Left lung (tissue), 14 donors: ENCODE measurements at places on chromosomes 1 and 21. TPM values are rescaled to one million over a fixed set of nuclear protein-coding genes. Genes with fewer than 3 reads are reported as not detected.

The SH2D1B gene
- polyA plus RNA-seq: 0.96 TPM

DNA sequence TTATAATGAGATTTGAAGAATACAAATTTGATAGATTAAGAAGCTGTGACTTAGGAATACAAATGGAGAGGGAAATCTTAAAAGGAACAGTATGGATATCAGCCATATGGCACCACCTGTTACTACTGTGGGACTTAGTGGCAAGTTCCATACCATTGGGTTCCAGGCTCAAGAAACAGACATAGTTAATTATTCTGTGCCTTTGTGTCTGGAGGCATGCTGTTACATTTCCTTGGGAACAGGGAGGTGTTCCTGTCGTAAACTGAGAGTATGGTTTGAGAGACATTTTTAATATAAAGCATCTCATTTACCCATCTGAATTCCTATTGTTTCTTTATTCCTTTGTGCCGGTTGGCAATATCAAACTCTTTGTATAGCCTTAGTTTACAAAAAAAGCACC is 15.2 kb downstream of the PLA2G4A start:
- no peak for DNase-seq

DNA sequence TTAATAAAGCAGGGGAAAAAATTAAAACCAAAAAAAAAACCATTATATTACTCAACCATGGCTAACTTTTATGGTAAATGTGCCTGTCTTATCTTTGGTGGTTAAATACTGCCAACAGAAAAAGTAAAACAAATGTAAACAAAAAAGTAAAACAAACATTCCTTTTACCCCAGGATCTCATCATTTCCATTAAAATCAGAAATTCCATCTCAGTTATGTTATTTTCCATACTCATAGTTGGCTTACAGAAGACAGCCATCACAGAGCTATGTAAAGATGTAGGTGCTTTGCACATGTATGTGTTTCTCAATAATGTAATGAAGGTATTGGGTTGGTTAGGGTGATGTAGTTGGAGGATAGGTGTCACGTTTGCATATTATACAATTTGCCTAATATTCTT is 185.0 kb downstream of the KCNK2 start:
- DNase-seq: no peak

The AK5 gene
- 0.46 TPM for polyA plus RNA-seq

The EPHA2 gene
- polyA plus RNA-seq: 12.6 TPM

- DNase-seq: no peak
Observed at GRCh38 chr1:201481004-201481380, 12.0 kb upstream of the PHLDA3 start.

DNA sequence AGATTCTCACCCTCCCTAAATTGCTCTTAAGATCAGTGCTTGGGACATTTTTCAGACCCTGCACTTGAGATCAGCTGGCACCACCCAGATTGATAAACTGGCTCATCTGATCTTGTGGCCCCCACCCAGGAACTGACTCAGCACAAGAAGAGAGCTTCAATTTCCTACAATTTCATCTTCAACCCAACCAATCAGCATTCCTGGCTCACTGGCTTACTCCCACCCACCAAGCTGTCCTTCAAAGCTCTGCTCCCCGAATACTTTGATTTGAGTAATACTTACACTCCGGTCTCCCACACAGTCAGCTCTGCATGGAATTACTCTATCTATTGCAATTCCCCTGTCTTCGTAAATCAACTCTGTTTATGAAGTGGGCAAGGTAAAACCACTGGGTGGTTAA is 461.9 kb upstream of the RGS18 start:
- no peak for DNase-seq

The SRGAP2B gene
- polyA plus RNA-seq: 28.0 TPM

GRCh38 chr1:154860156-154860870 is 9.8 kb downstream of the KCNN3 start:
- DNase-seq: no peak

DNA sequence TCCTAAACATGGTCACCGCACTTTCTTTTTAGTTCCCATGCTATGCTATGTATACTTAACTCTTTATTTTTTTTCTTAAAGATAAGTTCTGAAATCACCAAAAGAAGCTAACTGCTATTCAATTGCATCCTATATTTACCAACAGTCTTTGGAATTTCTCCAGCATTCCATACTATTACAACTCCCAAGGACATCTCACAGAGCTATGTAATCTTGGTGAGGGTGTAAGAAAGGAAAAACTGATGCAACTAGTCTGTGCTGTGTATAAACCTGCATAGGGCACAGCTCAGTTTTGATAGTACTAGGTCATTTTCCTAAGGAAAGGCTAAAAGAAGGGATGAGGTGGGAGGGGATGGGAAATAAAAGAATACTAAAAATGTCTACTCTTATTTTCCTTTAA is 78.0 kb downstream of the PTPN14 start:
- DNase-seq: no peak

GRCh38 chr1:185446131-185446530 is 129.1 kb upstream of the IVNS1ABP start:
- no peak for DNase-seq

GRCh38 chr1:237249120-237249519 is 207.1 kb downstream of the RYR2 start:
- DNase-seq: no peak

- peak; percentile 49 for DNase-seq
Observed at GRCh38 chr1:21898326-21899200, 38.5 kb downstream of the HSPG2 start.

DNA sequence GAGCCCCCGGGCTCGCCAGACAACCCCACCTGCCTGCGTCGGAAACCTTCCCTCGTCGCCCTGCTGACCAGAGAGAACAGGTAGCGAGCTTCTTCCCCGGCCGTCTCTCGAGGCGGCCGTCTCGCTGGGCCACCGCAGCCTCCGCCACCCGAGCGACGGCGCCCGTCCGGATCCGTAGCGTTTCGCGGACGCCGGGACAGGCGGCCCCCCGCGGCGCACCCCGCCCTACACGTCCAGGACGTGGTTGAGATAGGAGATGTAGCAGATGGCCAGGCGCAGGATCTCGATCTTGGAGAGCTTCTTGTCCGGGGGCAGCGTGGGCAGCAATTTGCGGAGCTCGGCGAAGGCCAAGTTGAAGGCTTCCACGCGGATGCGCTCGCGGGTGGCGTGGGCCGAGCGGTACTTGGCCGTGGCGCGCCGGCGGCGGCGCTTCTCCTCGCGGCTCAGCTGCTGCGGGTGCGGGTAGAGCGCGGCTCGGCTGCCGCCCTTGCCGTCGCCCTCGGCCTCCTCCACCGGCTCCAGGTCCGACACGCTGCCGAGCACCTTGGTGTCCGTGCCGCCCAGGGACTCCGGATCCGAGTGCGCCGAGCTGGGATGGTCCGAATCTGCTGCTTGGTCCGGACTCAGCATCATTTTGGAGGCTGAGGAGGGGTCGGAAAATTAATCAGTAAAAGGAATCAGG is 3.0 kb downstream of the NHLH2 start:
- DNase-seq: no peak

DNA sequence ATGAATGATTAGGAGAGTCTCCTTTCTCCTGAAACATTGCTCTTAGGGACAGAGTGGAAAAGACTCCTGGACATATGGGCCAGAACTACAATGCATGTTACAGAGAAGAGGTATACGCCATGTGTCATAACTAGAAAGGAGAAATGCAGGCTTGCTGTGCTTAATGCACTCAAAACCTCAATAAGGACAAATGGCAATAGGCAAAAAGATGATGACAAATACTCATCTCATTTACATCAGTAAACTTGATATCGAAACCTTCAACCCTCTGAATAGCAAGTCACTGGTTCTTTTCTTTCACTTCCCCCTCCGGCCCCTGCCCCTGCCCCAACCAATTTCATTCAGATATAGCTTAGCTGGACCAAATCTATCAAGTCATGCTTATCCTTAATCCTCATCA is 1.9 kb upstream of the GPR88 start:
- DNase-seq: no peak

DNA sequence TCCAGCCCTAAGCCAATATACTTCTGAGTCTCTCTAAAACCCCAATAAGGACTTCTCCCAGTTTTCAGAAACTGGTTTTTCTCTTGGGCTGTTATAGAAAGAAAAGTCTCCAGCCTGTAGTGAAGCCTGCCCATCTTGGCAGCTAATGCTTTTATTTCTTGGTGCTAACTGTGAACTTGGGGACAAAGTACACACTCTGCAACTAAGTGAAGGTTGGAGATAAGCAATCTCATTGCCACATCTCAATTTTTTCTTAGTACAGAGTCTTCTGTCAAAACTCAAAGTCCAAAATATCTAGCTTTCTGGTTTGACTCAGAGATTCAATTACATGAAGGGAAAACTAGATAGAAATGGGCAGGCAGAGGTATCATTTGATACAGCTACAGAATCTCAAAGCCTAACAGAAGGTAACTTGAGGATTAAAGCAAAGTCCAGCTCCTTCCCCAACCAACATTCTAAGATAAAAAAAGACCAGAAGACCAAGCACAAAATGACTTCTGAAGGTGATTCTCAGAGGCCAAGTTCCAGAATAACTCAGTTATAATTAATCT is 14.0 kb downstream of the AK2 start:
- no peak for DNase-seq

The TLR5 gene
- 10.5 TPM for polyA plus RNA-seq

The RAP1A gene
- 83.3 TPM for polyA plus RNA-seq

The OR14A16 gene
- polyA plus RNA-seq: not detected

DNA sequence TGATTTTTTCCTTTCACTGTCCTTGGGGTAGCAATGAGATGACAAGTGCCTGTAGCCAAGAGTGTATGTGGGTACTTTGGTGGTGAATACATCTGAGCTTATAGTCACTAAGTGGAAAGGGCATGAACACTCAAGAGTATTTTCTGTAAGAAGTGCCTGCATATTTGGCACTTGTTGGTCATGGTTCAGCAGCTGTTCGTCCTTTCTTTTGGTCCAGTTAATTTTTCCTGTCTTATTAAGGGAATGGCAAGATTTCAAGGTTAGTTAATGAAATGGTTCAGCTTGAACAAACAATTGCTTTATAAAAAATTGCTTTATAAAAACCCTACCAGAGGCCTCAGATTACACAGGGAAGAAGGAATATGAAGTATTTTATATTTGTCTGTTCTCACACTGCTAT is 48.6 kb upstream of the GPR52 start:
- no peak for DNase-seq

GRCh38 chr1:14599800-14600199 is 1.3 kb downstream of the KAZN start:
- DNase-seq: no peak

The HSPG2 gene
- polyA plus RNA-seq: 150 TPM

The PYHIN1 gene
- polyA plus RNA-seq: 0.53 TPM

GRCh38 chr1:67823615-67824014 is 9.7 kb downstream of the GNG12 start:
- no peak for DNase-seq

- DNase-seq: no peak
Observed at GRCh38 chr1:240663169-240663879, 51.4 kb upstream of the GREM2 start.

GRCh38 chr1:152410599-152410998 is 3.5 kb downstream of the CRNN start:
- DNase-seq: peak; percentile 38

The EPRS1 gene
- polyA plus RNA-seq: 95.7 TPM

The INKA2 gene
- 4.5 TPM for polyA plus RNA-seq

GRCh38 chr1:34125721-34126380 is 39.2 kb downstream of the CSMD2 start:
- DNase-seq: no peak

GRCh38 chr1:197807216-197807615 is 31.9 kb upstream of the DENND1B start:
- no peak for DNase-seq

- no peak for DNase-seq
Observed at GRCh38 chr1:2160451-2161300, 33.9 kb downstream of the FAAP20 start.

DNA sequence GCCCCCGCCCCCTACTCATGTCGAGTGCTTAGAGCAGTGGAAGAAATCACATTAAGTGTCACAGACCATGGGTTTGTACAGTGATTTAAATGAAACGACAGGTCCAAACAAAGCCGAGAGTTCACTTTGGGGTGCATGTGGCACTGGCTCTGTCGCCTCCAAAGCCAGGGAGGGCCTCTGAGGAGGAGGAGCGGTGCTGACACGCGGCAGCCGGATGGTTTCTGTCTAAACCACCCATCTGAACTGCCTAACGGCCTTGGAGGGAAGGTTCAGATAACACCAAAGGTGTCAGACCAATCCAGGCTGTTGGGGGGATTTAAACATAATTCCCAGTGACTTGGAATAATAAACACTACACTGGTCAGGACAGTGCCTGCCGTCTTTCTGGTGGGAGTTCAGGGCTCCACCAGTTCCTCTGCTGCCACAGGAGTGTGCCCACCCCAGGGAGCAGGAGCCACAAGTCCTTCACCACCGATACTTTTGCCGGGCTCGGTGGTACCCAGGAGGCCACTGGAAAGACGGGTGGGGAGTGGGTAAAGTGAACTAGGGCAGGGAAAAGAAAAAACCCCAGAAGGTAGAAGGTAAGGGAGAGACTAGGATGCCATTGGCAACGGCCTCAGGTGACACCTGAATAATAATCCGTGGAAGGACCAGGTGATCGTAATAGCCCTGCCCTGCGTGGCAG is 78.2 kb downstream of the SLC66A1 start:
- DNase-seq: no peak

GRCh38 chr1:16441282-16441665 is 750 bp downstream of the NECAP2 start:
- DNase-seq: peak; percentile 3

- no peak for DNase-seq
Observed at GRCh38 chr1:150807249-150808023, 624 bp downstream of the CTSK start.

GRCh38 chr1:221022331-221022730 is 143.1 kb downstream of the HLX start:
- DNase-seq: no peak

The ELAPOR1 gene
- 14.2 TPM for polyA plus RNA-seq

The CYP4B1 gene
- 1.6 TPM for polyA plus RNA-seq

The HIVEP3 gene
- polyA plus RNA-seq: 6.7 TPM

GRCh38 chr1:41902664-41903063 is 16.1 kb downstream of the HIVEP3 start:
- no peak for DNase-seq

The PDZK1IP1 gene
- 1.4 TPM for polyA plus RNA-seq

The C1orf87 gene
- 2.3 TPM for polyA plus RNA-seq

GRCh38 chr1:38028671-38029070 is 16.1 kb downstream of the UTP11 start:
- DNase-seq: peak; percentile 21

DNA sequence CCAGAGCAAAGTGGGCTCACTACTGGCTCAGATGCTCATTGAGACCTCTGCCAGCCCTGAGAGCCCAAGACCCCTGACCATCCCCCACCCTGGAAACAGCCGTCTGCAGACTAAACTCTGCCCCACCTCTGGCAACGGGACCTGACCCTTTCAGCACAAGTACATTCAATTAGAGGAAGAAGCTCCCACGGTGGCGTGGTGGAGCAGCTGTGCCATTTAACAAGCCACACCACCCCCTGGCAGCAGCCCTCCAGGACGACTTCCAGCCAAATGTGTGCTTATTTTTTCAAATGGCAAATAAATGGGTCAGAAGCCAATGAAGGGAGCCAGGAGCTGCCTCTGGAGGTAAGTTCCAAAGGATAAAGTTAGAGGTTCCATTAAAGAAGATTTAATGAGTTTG is 226.7 kb downstream of the NPHP4 start:
- no peak for DNase-seq

GRCh38 chr1:75855010-75855409 is 58.3 kb downstream of the MSH4 start:
- no peak for DNase-seq
